ENCODE measurements at places on chromosomes 7 and 10.

GRCh38 chr7:108261560-108262255 lies 131.5 kb upstream of the LAMB4 start:
- no peak for DNase-seq

DNA sequence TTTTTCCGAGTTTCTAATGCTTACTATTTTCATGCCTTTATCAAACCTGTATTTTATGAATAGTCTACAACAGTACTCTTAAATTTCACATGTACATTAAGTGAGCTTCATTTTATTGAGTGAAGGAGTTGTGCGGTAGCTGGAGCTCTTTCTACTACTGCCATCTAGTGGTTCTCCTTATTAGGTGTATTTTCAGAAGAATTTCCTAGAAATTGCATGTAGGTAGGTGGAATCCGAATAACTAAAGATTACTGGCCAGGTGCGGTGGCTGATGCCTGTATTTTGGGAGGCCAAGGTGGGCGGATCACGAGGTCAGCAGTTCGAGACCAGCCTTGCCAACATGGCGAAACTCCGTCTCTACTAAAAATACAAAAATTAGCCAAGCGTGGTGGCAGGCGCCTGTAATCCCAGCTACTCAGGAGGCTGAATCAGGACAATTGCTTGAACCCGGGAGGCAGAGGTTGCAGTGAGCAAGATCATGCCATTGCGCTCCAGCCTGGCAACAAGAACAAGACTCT lies 38.3 kb downstream of the LRRC72 start:
- peak; percentile 6 for DNase-seq

DNA sequence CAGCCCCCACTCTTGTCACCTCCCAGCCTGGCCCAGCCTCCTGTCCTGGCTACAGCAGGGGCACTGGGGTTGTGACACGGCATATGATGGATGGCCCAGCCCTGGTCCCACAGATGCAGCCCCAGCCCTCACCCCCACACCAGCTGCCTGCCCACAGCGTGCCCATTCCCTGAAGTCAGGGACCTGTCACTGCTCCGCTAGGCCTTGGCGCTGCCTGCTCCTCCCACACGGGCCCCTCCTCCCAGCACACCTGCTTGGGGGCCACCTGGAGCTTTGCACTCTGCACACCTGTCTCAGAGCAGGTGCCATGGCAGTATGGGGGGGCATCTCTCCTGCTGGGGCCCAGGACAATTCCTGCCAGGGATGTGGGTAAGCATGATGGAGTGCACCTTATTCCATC lies 3.5 kb downstream of the GCK start:
- no peak for DNase-seq

DNA sequence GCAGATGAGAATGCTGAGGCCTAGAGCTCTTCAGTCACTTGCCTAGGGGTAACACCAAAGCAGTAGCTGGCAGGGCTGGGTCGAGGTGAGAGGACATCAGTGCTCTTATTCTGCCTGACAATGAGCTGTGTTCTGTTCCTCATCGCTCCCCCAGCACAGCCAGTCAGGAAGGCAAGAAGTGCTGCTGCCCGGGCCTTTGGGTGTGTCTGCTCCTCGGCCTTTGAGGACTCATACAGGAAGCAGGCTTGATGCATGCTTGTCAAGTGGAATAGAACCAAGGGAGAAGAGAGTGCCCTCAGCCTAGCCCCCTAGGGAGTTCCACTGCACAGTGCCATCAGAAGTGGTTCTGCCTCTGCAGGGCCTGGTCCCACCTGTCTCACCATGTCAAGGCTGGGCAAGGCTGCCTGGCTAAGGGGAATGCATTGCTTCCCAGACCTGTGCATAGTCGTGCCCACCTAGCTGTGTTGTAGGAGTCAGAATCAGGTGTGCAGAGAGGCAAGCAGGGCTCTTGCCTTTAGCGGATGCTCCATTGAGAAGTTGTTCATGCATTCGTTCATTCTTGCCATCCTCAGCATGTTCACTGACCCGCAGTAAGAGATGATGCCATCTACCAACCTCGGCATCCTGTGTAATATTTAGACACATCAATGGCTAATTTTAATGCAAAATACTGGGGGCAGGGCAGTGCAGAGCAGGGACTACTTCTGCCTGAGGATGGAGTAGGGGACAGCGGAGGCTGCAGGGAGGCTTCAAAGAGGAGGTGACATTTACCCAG lies 156.6 kb downstream of the RPS24 start:
- DNase-seq: no peak

DNA sequence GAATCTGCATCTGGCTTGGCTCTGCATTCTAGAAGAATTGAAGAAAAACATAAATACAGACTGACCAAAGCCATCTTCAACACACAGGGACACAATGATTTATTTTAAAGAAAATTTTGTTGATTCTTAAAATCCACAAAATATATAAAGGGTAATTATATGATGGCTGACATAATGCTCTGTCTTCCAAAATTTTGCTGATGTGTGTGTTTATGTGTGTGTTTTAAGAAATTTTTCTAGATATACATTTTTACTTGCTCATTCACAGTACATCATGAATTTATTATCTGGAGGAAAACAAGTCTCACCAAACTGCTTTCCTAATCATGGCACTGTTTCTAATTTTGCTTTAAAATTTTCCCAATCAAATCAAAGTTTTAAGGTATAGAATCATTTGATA lies 442.6 kb downstream of the PARD3 start:
- DNase-seq: no peak

All from retinal pigment epithelial cell (primary cell).